Activated T-helper 17 cell treated with anti-CD3 and anti-CD28 coated beads, Interleukin-2, amount 50 U/mL, for 72 hours (primary cell): ENCODE measurements at places on chromosomes 2 and 18.

DNA sequence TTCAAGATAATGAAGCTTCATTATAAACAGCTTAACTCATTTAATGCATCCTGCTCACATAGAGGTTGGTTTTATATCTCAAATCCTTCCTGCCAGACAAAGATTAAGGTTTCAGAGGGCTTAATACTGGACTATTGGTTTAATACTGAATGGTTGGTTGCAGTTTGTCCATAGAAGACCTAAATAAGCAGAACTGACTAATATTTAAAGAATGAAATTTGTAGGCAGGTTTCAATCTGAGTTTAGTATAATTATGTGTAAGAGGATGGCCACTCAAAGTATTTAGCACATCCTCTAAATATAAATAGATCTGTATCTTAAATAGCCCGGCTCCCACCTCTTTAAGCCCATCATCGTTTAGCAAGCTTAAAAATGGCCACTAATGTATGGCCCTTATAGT is 92.5 kb downstream of the EPB41L5 start:
- ATAC-seq = no peak

DNA sequence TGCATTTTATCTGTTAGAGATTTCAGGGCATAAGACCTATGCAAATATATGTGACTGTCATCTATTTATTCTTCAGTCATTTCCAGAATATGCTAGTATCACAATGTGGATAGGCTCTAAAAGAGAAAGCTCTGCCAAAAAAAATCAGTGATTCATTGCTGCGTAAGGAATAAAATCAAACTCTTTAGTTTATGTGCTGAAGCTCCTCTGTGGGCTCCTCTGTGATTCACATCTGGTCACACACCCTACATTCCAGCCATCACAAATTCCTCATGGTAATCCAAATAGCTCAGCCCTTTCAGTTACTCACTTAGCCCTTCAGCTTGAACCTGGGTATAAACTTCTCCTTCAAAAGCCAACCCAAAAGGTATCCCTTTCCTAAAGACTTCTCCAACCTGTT is 21.4 kb downstream of the DLGAP1 start:
- peak; percentile 31 for ATAC-seq

DNA sequence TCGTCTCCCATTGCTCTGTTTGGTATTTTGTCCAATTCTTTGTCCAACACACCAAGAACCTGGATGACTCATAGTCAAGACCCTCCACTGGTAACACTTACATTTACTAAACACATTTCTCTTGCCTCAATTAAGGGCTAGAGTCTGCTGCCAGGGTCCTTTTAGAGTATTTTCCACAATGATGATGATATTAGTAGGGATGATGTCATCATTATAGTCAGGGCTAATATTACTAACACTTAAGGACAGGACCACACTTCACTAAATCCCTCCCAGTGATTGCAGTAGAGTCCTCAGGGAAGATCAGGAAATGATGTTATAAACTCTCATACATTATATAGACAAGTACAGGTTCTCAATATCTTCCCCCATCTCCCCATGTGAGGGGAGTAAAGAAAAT is 13.6 kb upstream of the SS18 start:
- no peak for ATAC-seq

- no peak for ATAC-seq
Observed at GRCh38 chr2:207093234-207093633, 72.5 kb downstream of the KLF7 start.

DNA sequence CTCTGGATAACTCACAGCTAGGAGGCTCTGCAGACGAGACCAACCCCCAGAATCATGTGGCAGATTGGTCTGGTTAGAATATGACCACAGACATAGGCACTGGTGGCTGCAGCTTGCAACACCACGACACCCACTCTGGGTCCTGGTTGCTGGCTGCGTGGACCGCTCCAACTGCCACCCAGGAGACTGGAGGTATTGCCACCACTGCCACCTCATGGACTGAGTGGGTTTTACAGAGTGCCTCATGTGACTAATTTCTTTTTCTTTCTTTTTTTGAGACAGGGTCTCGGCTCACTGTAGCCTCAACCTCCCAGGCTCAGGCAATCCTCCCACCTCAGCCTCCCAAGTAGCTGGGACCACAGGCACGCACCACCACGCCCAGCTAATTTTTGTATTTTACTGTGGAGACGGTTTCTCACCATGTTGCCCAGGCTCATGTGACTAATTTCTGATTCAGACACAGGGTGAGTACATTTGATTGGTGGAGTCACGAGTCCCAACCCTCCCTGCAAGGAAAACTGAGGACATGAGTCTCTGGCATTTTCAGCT is 29.9 kb upstream of the NT5DC4 start:
- ATAC-seq = peak; percentile 34

DNA sequence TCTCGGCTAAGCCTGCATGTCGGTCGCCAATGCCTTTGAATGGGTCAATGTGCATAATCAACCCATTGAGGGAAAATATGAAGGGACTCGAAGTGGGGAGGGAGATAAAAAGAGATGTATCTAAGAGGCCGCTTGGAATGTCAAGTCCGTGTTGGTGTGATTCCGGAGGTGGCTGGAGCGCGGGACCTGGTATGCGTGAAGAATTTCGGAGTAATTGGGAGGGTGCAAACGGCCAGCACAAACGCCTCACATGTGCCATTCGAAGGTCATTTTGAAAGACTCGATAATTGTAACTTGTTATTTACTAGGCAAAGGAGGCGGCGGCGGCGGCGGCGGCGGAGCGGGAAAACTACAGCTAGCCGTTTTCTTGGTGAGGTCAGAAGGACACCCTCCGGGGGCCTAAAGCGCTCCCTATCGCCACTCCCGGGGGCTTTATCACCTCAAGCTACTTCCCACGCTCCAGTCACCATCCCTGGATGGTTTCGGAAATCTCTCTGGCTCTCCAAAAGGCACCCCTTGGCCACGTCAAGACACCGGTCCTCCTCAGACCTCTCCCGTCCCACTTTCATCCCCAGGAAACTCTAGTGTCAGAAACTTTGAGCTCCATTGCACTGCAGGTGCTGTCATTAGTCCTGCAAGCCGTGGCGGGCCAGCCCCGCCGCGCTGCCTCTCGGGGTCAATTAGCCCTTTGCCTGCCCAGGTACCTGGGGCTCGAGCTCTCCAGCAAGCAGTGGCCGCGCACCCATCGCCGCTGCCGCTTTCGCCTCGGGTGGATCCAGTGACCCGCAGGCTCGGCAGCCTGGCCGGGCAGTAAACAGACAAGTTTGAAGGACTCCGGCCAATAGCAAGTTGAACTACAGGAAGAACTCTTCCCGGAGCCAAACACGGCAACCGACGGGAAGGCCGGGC is 1.5 kb downstream of the ERBB4 start:
- ATAC-seq = no peak

GRCh38 chr2:95361216-95361980 is 41.1 kb upstream of the FAHD2A start:
- no peak for ATAC-seq

DNA sequence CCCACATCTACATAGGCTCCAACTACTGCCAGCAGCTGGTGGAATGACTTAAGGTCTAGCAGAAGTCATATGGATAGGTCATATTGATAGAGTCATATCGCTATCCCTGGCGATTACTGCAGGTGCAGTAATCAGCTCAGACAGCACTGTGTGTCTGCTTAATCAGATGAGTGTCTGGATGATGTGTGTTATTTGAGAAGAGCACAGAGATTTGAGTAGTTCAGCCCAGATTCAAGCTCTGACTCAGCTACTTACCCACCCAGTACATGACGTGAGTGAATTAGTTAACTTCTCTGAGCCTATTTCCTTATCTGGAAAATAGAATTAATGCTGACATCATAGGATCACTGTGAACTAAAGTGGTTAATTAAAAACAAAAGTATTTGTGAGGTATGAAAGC is 78.9 kb downstream of the EHD3 start:
- ATAC-seq = peak; percentile 62

DNA sequence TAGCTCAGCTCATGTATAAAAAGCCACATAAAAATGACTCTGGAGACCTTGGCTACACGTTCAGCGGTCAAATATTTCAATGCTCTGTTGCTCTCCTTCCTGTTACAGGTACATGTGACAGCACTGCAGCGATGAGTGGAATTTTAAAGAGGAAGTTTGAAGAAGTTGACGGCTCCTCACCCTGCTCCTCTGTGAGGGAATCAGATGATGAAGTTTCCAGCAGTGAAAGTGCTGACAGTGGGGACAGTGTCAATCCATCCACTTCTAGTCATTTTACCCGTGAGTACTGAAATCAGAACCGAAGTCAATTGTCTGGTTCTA is 125.4 kb downstream of the CSRNP3 start:
- ATAC-seq = no peak

DNA sequence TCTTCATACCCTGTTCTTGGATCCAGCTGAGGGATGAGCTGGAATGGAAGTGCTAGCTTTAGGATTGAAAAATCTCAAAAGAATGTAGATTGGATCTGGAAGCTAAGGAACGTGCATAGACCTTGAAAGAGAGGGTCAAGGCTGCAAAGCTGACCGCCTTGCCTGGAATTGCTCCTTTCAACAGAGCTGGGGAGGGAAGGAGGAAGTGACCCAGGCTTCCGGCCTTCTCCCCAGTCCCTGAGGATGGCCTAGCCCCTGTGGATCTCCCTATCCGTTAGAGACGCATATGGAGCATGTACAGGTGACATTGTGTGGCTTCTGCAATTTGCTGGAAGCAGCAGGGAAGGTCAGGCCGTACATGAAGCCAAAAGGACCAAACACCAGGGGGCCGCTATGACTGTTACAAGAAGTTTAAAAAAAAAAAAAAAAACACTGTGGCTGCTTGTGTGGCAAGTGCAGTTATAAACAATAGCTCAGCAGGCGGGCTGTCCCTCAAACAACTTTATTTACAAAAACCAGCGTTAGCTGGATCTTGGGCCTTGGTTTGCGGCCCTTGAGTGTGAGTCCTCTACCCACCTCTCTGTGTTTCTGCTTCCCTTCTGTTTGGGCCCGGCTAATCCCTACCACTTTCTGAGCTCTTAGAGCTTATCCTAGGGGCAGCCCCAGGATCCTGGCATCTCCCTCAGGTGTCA is 227.6 kb downstream of the SEPTIN10 start:
- no peak for ATAC-seq

DNA sequence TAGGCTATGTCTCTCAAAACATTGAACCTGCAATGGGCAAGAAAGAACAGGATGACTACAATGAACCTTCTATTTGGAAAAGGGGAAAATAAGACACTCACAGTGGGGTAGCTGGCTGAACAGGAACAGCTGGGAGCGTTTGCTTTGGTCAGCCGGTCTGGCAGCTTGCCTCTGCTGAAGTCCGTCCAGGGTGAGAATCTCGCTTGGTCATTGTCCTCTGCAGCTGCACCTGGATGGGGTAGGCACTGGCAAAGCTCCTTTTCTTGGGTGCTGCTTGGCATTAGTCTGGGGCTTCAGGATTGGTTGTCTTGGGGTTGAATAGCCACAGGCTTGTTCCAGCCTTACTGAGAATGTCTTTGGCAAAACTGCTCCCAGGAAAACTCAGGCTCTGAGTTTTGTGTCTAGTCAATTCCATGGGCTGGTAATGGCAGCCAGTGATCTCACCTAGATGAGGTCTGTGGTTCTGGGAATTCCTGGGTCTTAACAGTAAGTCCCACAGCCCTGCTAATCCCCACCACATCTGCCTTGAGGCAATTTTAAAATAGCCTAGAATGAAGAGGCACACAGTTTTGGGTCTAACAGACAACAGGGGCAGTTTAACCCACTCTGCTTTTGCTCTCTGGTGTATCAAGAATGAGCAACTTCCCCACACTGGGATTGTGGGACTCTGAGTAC is 13.4 kb downstream of the NEDD4L start:
- ATAC-seq = no peak

GRCh38 chr2:229463841-229464346 is 192.8 kb upstream of the PID1 start:
- ATAC-seq = no peak

- ATAC-seq = no peak
Observed at GRCh38 chr2:54455131-54455562, 980 bp upstream of the SPTBN1 start.

- no peak for ATAC-seq
Observed at GRCh38 chr18:29071869-29072268, 894.9 kb upstream of the CDH2 start.

GRCh38 chr2:28565720-28566295 is 69.9 kb downstream of the PLB1 start:
- ATAC-seq = no peak

DNA sequence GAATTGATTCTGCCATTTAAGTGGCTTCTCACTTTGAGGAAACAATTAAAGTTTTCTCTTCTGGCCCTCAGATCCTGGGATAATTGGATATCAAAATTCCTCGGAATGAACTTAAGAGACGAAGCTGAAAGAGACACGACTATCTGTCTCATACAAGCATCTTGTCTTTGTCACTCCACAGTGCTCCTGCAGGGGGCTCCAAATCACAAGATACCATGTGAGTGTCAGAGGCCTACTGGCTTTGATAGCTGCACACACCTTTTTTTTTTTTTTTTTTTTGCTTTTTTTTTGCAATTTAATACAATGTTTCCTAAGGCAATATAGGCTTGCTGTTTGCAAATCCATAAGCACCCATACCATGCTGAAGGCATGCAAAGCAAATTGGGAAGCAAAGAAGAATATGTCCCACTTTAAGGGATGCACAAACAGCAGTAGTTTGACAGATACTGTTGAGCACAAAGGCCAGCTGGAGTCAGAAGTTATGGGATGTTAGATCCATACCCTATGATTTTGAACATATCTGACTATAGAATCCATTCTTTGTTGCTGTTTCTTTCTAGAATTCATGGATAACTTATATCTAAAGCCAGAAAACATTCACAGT is 109.0 kb upstream of the CBLN2 start:
- no peak for ATAC-seq
